Astrocyte of the spinal cord (primary cell): ENCODE measurements at places on chromosomes 7 and 10.

DNA sequence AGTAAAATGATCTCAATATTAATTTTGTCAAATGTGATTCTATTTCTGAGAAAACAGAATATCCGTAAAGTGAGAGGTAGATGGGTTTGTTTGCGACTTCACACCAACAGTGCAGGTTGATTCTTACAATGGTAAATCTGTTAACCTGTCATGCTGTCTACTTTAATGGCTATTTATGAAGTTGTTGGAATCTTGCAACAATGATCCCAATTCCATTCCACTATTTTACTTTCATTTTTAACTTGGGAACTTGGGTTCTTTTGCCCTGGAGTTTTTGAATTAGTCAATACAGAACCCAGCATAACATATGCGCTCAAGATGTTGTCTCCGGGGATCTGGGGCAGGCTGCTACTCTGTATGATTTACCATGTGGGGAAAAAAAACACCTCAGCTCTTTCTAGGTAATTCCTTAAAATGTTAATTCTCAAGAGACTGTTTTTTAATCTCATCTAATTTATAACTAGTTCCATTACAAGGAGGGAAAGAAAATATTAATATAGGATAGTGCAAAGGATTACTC lies 1.2 kb downstream of the LGI1 start:
- DNase-seq, result no peak

- no peak for DNase-seq
Observed at GRCh38 chr7:120360918-120361317, 87.9 kb downstream of the KCND2 start.

GRCh38 chr10:2173327-2173726 lies 436.0 kb upstream of the ADARB2 start:
- DNase-seq, result no peak

GRCh38 chr10:86642499-86642898 lies 11.8 kb upstream of the OPN4 start:
- DNase-seq, result peak; percentile 16

DNA sequence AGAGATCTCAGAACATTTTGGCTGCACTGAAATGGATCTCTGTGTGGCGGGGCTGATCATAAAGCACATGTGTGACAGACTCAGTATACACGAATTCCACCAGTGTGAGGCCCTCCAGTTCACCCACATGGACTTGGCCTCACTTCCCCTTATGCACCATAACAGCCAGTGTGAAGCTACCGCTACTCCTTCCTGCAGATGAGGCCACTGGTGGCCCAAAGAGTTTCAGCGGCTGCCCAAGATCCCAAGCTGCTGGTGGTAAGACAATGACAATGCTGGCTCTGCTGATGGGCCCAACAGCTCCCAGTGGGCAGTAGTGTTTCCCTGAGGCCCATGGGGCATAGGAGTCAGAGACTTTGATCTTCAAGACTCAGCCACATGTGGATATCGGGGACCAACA lies 21.0 kb upstream of the C10orf71 start:
- DNase-seq, result no peak

GRCh38 chr10:89924261-89924660 lies 222.9 kb downstream of the KIF20B start:
- DNase-seq, result no peak

DNA sequence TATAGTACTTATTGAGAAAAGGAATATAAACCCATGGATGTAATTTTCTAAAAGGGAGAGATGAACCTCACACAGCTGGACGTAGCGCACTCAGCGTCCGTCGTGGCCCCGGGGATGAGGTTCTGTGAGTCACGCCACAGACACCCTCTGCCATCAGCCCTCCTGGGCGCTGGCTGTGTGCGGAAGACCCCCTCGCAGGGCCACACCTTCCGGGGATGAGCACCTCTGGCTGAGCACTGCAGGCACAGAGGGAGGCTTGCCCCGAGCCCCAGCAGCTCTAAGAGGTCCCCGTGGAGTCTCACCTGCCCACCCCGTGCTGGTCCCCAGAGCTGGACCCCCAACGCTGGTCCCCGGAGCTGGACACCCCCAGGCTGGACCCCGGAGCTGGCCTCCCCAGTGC lies 215.8 kb downstream of the PTPRN2 start:
- no peak for DNase-seq

DNA sequence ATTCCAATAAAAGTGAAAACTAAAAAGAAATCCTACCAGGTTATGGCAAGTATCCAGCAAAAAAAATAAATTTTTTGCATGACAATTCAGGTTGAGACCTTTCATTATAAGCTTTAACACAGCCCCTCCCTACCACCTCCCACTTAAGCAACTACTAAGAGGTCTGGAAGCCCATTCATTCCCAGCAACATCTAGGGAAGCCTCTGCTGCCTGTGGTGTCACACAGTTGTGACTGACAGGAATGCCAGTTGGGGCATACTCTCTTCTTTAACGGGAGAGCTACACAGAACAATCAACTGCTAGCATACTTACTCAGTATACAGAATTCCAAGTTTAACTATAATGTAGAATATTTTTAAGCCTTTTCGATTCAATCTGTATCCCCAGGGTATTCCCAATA lies 27.8 kb downstream of the ABI1 start:
- DNase-seq, result no peak

DNA sequence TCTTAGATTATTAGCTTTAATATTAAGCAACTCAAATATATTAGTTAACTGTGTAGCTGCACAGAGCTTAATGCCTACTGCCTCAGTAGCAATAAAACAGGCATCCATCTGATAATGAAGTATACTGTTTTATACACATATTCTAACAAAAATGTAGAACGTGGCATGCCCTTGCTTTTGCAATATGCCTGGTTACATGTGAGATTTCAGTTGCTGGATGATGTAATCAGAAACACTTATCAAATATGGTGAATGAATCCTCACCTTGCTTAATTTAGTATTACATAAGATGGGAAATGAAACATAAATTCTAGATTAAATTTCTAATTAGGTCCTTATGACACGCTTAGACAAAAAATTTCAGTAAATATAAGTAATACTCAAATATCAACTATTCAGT lies 8.0 kb downstream of the DNAJC1 start:
- no peak for DNase-seq

DNA sequence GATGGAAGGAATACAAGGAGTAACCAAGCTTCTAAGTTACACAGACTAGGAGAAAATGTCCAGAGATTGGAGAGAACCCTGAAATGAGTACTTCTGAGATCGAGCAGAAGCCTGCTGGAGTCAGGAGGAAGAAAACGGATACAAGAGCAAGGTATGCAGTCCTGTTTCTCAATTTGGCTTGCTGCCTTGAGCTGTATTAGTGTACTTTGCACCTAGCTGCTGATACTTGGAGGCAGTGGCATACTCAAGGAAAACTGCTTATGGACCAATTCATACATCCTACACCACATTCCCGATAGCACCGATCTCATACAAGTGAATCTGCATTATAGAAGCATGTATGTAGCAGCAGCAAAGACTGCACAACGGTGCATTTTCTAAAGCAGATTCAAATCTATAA lies 14.4 kb downstream of the PIP4K2A start:
- no peak for DNase-seq

DNA sequence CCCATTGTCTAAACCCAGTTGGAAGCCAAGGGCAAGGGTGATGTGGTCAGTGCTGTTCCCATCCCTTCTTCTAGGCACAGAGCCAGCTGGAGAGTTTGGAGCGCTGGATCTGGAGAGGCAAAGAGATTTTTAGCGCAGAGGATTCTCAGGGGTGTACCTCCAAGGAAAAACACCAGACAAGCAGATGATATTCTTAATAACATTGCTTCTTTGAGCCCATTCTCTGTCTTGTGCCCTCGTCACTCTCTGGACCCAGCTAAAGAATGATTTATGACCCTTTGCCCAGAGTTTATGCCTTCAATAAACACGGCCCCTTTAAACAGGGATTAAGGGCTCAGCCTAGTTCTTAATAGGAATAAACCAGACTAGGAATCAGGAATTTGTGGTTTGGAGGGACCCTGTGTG lies 4.7 kb upstream of the HIP1 start:
- DNase-seq, result no peak

GRCh38 chr7:131364767-131365344 lies 37.2 kb downstream of the MKLN1 start:
- no peak for DNase-seq

- DNase-seq, result no peak
Observed at GRCh38 chr10:91433620-91434019, 23.5 kb downstream of the HECTD2 start.

DNA sequence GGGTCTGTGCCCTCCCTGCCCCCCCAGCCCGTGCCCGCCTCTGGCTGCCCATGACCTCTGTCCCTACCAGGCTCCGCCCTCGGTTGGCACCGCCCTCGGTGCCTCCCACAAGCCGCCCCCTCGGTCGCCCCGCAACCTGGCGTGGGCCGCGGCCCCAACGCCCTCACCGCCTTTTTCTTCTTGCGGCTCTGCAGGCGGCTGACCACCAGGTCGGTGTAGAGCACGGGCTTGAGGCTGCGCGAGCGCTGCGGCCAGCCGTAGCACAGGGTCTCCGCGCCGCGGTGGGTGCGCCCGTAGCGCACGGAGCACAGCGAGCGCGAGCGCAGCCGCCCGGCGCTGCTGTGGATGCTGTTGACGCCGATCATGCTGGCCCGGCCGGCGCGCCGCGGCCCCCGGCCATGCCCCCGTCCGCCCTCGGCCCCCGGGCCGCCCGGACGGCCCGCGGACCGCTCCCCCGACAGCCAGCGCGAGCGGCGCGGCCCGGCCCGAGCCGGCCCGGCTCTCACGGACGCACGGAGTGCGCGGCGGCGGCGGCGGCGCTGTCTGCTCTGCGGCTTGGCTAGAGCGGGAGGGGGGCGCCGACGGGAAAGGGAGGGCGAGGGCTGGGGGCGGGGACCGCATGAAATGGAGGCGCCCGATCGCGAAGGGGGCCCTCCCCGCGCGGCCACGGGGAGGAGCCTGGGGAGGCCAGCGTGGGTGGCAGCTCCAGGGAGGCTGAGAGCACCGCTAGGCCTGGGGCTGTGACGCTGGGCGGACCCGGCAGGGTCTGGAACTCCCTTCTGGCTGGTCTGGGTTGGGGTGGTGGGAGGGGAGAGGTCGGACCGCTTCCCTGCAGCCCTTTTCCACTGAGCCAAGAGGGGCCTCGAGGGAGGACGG lies 9.6 kb downstream of the PSD start:
- DNase-seq, result no peak

DNA sequence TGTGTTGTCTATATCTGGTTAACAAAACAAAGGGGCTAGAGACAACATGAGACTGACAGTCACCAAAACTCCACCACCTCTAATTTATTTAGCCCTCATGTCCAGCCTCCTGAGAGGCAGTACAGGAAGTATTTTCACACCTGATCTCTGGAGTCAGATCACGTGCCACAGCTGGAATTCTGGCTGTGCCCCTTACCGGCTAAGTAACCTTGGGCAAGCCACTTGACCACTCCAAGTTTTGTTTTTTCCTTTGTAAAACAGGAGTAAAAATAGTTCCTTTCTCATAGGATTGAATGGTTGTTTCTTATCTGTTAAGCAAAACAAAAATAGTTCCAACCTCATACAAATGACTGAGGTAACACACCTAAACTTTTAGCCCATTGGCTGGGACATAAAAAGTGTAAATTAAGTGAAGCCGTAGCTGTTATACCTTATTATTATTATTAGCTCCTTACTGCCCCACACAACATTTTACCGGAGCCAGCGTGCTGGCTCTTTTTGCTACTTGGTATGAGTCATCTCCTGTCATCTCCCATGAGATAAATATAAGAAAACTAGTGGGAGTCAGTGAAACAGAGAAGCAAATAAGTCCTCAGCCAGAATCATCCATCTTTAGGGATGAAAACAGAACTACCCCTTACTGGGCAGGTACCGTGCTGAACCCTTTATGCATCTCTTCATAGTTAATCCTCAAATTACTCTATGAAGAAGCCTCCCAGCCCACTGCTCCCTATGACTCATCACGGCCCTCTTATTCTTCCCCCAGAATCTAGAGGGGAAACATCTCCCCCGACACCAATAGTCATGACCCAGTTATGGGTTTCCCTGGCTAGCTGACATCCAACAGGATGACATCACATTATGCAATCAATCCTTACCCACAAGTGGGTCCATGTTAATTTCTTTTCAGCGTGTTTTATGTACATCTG lies 44.9 kb downstream of the PPP1R3C start:
- DNase-seq, result peak; percentile 81

DNA sequence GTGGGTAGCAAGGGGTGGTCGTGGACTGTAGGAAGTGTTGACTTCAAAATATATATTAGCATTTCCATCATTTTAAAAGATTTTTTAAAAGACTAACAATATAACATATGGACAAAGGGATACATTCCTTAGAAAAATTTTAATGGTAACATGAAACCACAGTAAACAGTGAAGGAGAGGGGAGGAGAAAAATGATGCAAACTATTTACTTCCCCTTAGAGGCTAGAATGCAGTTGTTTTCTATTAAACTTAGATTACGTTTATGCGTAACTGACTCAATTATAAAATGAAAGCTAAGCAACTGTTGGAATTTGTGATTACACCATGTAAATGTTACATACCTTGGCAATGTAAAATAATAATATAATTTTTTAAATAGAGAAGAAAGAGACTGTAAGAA lies 41.3 kb downstream of the CALD1 start:
- DNase-seq, result no peak

- peak; percentile 57 for DNase-seq
Observed at GRCh38 chr10:98404571-98405359, 10.2 kb downstream of the PYROXD2 start.

DNA sequence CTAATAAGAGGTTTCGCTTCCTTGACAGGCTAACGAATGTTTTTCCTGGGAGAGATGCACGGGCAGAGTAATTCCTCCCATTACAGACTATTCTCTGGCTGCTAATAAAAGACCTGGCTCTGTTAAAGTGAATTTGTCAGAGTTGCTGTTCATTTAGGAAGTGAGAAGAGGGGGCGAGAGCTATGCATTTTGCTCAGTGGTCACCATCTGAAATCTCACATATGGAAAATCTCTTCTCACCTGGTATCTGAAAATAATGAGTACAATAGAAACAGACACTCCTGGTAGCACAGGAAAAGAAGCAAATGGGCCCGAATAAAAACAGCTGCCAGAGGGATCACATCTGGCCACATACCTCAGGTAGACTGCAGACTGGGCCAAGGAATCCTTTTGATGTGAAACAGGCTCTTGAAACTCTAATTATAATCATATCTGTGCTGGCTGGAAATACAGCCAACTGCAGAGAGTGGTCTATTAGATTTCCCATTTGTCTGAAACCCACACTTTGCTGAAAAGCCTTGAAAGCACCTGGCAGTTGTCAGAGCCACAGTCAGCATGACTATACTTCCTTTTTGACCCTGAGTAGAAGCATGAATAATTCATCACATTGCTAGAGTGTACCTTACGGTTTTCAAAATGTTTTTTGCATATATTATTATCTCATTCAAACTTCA lies 33.6 kb downstream of the AOAH start:
- DNase-seq, result no peak
